BJ (cell line): ENCODE measurements at places on chromosomes 3 and 15. TPM values are rescaled to one million over a fixed set of nuclear protein-coding genes. Genes with fewer than 3 reads are reported as not detected.
A peak's percentile ranks its signal among the peaks of the same experiment; 100 is the strongest.

DNA sequence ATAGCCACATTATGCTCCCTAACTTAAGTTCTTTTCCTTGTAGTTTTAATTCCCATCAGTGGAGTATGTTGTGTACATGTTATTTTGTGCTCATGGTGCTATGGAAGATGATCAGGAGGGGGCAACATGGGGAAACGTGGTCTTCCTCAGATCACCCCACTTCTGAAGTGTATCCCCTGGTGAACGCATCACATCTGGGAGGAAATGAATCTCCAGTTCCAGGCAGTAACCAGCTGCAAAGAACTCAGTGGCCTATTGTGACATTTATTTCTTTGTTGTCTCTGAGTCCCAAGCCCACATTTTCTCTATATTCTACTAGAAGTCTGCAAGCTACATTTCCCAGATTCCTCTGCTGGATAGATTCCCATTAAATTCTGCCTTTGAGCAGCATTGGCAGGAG is 217.0 kb downstream of the SATB1 start:
- no peak for DNase-seq

GRCh38 chr3:133868758-133869475 is 26.8 kb downstream of the RAB6B start:
- no peak for DNase-seq

Gene MESP1
- polyA plus RNA-seq, result 0.20 and 0.49 TPM in 2 replicates

Gene KNL1
- polyA plus RNA-seq, result 3.9 and 8.5 TPM in 2 replicates

DNA sequence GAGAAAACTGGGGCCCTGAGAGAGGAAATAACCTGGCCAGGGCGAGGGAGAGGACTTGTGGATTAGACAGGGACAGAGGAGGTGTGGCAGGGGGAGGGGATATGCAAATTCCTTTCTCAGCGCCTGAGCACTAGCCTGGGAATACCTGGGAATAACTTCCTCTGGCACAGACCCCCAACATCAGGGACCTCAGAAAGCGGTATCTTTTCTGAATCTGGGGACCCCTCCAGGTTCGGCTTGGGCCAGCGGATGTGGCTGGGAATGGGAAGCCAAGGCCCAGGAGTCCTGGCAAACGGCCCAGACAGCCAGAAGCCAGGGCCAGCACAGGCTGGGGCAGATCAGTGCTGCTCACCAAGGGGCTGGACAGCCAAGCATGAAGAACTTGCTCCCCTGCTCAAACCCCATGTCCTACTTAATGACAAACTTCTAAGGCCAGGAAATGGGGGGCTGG is 9.2 kb upstream of the ACSBG1 start:
- no peak for DNase-seq

Gene MKRN2OS
- polyA plus RNA-seq, result not detected in 2 replicates

Gene SIDT1
- polyA plus RNA-seq, result not detected in 2 replicates

Gene SLC9A9
- polyA plus RNA-seq, result 2.4 and 2.9 TPM in 2 replicates

DNA sequence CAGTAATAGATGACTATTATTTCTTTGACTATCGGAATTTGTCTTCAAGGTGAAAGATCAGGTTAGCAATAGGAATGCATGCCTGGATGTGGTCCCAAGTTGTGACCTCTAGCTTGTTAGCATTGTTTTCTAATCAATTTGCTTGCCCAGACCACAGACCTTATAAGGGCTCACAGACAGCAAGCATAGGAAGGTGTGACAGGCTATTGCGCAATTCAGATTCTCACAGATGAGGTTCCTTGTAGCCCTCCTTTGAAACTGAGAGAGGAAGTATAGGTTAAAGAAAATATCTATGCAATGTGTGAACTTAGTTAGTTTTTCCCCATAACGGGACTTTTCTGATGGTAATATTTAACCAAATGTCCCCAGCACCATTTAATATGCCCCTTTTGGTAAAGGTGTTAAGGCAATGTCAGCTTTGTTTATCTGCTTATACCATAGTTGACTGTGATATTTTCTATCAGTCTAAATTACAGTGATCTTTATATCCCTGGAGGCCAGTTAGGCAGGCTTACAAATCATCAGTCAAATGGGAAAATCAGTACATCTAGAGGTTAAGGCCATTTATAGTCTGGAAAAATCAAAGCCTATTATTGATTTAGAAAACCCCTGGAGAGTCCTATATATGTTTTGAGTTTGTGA is 168.1 kb upstream of the MBNL1 start:
- DNase-seq, result no peak

Gene DPPA4
- polyA plus RNA-seq, result not detected in 2 replicates

GRCh38 chr3:138833899-138834595 is 681 bp downstream of the PIK3CB start:
- no peak for DNase-seq

- DNase-seq, result no peak
Observed at GRCh38 chr15:44788748-44789147, 52.4 kb downstream of the TRIM69 start.

Gene NR1I2
- not detected in 2 replicates for polyA plus RNA-seq

- no peak for DNase-seq
Observed at GRCh38 chr15:96342406-96343112, 12.1 kb downstream of the NR2F2 start.

Gene TMC3
- polyA plus RNA-seq, result not detected in 2 replicates

GRCh38 chr15:98794748-98795147 is 146.4 kb downstream of the IGF1R start:
- DNase-seq, result no peak

Gene SLCO2A1
- 2.6 and 5.4 TPM in 2 replicates for polyA plus RNA-seq

- DNase-seq, result no peak
Observed at GRCh38 chr3:179801856-179802255, 149.0 kb downstream of the USP13 start.

DNA sequence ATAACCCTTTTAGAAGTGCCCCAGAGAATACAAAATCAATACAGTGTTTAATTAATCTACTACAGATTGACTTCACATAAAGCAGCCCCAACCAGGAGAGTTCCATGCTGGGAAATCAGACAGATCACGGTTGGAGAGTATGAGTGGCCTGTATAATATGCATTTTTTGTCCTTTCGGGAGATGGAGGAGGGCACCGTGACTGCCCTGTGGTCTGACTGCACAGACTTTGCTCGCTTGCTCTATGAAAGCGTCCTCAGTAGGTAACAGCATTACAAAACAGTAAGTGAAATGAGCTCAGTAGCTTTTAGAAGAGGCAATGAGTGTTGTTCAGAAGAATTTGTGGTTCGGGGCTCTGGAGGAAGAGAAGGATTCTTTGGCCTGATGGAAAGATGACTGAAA is 34.2 kb upstream of the SKIL start:
- no peak for DNase-seq

- peak; percentile 4 for DNase-seq
Observed at GRCh38 chr3:74489050-74489792, 125.2 kb downstream of the CNTN3 start.

- DNase-seq, result no peak
Observed at GRCh38 chr3:54857343-54857742, 70.5 kb downstream of the LRTM1 start.

GRCh38 chr3:121970047-121970446 is 52.0 kb downstream of the ILDR1 start:
- no peak for DNase-seq

DNA sequence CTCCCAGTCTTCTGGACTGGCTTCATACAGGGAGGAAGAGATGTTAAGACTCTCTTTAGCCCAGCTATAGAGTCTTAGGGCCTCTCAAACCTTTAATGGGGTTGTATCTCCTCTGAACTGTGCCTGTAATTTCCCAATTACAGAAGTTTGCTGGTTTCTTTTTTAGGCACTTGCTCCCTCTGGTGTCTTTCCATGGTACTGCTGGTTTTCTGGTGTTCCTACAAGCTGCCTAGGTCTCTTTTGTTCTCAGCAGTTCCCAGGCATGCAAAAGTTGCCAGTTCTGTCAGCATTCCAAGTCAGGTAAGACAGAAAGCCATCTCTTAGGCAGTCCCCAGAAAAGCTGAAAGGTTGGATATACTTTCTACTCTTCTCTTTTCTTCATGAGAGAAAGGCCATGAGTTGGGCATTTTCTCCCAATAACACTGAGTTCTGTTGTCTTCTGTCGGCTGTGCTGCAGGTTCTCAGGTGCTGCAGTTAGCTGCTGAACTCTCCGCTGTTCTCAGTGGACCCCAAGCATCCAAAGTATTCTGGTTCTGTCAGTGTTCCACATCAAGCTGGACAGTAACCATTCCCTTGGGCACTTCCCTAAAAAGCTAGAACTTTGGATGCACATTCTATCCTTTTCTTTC is 54.4 kb upstream of the EHHADH start:
- DNase-seq, result no peak

GRCh38 chr3:47096959-47097358 is 67.0 kb downstream of the SETD2 start:
- DNase-seq, result peak; percentile 28

Gene PLCD1
- polyA plus RNA-seq, result 7.6 and 12.3 TPM in 2 replicates
